ENCODE measurements at places on chromosomes 4 and X. TPM values are rescaled to one million over a fixed set of nuclear protein-coding genes. Genes with fewer than 3 reads are reported as not detected.

DNA sequence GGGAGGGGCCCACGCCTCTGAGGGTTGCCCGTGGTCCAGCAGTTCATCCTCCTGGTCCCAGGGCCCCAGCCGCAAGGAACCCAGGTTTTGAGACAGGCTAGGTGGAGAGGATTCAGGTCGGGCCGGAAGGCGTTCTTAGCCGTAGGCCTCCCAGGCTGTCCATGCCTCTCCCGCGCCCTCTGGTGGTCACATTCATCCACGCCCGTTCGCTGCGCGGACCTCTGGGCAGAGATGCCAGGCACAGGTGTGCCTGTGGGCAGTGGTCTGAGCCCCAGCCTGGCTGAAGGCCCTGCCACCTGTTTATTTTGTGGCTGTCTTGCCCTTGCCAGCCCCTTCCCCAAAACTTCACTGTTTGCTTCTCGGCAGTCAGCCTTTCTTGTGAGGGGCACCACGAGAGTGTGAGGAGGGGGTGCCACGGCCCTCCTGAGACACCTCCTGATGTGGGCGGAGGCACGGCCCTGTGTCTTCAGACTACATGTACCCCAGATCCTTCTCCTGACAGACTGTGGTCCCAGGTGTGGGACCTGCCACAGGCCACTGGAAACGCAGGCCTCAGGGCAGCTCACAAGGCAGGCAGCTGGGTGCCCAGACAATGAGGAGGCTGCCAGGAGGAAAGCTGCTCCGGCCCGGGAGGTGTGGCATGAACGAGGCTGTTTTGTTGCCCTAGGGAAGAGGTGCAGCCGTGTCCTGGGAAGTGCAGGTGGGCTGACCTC is 5.0 kb downstream of the UVSSA start:
- DNase-seq, result peak; percentile 85
- peaks cover 23% of the 10 kb centered on the region for H3K4me1 ChIP-seq
- no peak overlapping the region for H3K4me3 ChIP-seq
- no peak overlapping the region for H3K27ac ChIP-seq

DNA sequence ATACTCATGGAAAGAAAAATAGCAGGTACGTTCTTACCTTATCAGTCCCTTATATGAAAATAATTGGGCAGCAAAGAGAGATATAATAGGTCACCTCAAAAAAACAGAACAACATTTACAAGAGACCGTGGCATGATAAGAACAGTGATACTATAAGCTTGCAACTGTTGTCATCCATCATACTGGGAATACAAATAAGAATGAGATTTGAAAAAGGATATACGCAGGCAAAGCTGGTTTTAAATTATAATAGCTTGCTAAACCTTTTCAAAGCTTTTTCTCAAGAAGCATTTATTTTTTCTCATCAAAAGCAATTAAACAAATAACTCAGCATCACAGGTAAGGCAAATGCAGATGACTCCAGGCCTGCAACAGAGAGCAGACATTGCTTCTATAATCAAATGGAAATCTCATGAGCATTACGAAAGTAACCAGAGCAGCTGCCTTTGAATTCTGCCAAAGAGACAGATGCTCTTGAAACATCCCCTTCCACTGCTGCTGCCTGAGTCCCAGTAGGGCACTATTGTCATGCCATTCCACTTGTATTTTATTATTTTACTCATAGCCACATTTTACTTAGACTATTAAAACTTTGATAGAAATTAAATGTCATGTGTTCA is 620.6 kb upstream of the GNPDA2 start:
- H3K4me3 ChIP-seq, result no peak overlapping the region
- H3K4me1 ChIP-seq, result no peaks in the 10 kb centered on the region
- no peak overlapping the region for H3K27ac ChIP-seq

DNA sequence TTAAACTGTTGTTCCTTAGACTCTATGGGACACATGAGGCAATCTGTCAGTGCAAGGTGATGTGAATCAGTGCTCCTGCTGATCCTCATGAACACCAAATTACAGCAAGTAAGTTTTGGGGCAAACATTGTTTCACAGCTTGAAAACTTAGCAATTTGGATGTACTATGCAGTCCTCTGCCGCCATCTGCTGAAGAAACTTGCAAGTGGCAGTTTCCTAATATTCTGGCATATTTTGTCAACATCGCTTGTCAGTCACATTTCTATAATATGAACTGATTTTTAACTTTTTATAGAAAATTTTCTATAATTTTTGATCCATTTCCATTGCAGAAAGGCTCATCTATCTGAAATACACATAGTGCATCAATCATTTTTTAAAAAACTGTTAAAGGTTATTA is 56.3 kb downstream of the ZAR1 start:
- H3K27me3 ChIP-seq, result no peaks in the 10 kb centered on the region
- H3K36me3 ChIP-seq, result peaks cover 18% of the 10 kb centered on the region
- peak; percentile 7 for DNase-seq
- H3K4me3 ChIP-seq, result no peak overlapping the region
- H3K4me1 ChIP-seq, result peaks cover 2% of the 10 kb centered on the region

GRCh38 chr4:101197350-101197749 is 150.0 kb downstream of the PPP3CA start:
- peaks cover 7% of the 10 kb centered on the region for H3K36me3 ChIP-seq
- no peak overlapping the region for H3K4me3 ChIP-seq
- peaks cover 26% of the 10 kb centered on the region for H3K4me1 ChIP-seq
- H3K27ac ChIP-seq, result no peak overlapping the region

Gene EXOC1L
- total RNA-seq, result not detected

Gene CXorf65
- 6.7 TPM for total RNA-seq

Gene PNMA5
- not detected for total RNA-seq

DNA sequence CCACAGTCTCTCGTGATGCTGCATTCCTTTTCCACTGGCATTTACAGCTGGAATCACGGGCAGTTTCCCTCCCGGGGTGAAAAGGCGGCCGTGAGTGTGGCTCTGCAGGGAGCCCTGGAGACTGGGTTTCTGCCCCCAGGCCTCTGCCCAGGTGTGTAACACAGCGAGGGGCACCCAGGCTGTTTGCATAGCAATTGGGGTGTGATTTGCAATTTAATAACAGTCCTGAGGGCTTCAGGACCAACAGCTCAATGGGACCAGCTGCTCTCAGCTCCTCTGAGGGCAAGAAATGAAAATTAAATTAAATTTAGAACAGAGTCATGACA is 99.0 kb upstream of the SHOX start:
- H3K4me1 ChIP-seq, result no peaks in the 10 kb centered on the region
- peaks cover 3% of the 10 kb centered on the region for H3K27me3 ChIP-seq
- no peak overlapping the region for H3K27ac ChIP-seq
- no peak for DNase-seq

DNA sequence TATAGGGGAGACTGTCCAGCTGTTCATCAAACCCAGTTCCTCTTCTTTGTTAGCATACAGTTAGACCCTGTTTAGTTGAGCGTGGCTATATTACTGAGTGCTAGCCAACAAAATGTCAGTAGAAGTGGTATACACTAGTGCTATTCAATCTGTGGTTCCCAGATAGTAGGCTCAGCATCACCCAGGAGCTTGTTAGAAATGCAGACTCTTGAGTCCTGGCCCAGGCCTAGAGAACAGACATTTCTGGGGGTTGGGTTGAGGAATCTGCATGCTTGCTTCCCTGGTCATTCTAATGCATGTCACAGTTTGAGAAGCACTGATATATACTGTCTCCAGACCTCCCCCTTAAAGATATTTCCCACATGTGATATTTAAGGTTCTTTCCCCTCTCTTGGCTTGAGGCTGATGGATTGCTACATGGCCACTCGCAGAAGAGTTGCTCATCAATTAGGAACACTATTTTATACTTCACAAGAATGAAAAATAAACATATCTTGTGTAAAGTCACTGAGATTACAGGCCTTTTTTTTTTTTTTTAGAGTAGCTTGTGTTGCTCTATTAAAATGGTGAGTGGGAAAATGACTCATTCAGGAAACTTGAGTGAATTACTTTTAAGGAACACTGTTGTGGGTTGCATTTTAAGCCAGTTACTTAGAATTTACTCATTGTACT is 289.0 kb downstream of the STIM2 start:
- H3K4me1 ChIP-seq, result no peaks in the 10 kb centered on the region
- H3K27ac ChIP-seq, result no peak overlapping the region
- no peak for DNase-seq
- H3K36me3 ChIP-seq, result no peaks in the 10 kb centered on the region
- H3K27me3 ChIP-seq, result peaks cover 7% of the 10 kb centered on the region

DNA sequence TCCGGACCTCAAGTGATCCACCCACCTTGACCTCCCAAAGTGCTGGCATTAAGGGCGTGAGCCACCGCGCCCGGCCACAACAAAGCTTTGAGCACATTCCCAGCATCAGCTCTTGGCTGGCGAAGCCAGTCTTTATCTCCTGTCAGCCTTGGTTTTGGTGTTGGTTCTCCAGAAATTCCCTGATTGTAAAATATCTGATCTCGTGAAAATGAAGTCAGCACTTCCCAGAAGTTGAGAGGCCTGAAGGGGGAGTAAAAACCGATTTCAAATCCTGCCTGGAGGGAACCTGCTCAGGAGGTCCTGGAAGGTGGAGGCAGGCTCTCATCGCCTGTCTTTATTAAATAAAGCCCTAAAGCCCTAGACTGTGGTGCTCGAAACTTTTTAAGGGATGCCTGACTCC is 33.6 kb downstream of the PTTG2 start:
- H3K4me1 ChIP-seq, result peaks cover 35% of the 10 kb centered on the region
- DNase-seq, result no peak
- H3K27ac ChIP-seq, result no peak overlapping the region
- no peak overlapping the region for H3K4me3 ChIP-seq
- no peaks in the 10 kb centered on the region for H3K27me3 ChIP-seq

GRCh38 chr4:6200011-6200921 is at the start of gene JAKMIP1:
JAKMIP1 (minus strand) TSS chr4:6200549; CDS start chr4:6112850, 87,699 bp downstream.
- no peaks in the 10 kb centered on the region for H3K36me3 ChIP-seq
- DNase-seq, result peak; percentile 82
- H3K4me1 ChIP-seq, result peaks cover 9% of the 10 kb centered on the region
- H3K27ac ChIP-seq, result no peak within 1 kb of the TSS

- no peaks in the 10 kb centered on the region for H3K36me3 ChIP-seq
- H3K27me3 ChIP-seq, result no peaks in the 10 kb centered on the region
- no peak overlapping the region for H3K4me3 ChIP-seq
- no peak for DNase-seq
Measured at GRCh38 chr4:84887824-84888223, 78.7 kb downstream of the WDFY3 start.

Gene LONRF3
- 4.6 TPM for total RNA-seq

DNA sequence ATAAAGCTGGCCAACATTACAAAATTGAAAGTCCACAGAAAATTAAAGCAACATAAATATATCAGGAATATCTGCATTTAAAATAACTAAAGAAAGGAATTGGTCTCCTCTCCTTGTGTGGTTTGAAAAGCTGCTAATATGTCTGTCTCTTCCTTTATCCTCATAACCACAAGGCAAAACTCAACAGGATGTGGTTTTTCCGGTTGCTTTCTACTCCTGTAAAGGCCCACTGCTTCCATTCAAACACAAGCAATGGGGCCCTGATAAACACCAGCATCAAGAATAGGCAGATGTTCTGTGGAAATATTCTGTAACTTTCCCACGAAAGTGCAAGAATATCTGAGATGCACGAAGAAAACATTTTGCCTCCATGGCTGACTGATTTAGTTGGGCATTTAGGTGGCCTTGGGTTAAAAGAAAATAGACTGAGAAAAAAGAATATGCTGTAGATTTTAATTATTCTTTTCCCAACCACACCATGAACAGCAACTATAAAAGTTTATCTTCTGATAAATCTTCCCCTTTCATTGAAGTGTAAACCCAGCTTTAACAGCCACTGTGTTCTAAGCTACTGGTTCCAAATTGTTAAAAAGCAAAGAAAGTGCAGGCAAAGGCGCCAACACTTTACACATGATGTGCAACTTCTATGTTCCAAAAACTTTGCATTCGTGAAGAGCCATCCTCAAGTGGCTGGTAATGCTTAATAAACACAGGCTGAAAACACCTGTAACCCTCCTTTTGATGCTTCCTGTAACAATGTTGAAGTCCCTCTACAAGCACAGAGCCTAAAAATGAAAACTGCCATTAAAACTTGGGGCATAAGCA is 50.5 kb upstream of the NDST3 start:
- H3K36me3 ChIP-seq, result no peaks in the 10 kb centered on the region
- no peaks in the 10 kb centered on the region for H3K27me3 ChIP-seq

- H3K4me3 ChIP-seq, result no peak overlapping the region
- DNase-seq, result no peak
- H3K4me1 ChIP-seq, result no peaks in the 10 kb centered on the region
Measured at GRCh38 chr4:131006388-131006787, 1910.4 kb downstream of the C4orf33 start.

DNA sequence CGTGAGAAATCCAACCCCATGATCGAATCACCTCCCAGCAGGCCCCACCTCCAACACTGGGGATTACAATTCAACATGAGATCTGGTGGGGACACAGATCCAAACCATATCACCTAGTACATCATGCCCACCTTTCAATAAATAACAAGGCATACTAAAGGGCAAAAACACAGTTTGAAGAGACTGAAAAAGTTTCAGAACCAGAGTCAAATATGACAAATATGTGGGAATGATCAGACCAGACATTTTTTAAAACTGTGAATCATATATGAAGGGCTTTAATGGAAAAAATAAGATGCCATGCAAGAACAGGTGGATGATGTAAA is 167.3 kb downstream of the CAMK2D start:
- H3K27ac ChIP-seq, result peak overlapping the region; percentile 51
- no peak for DNase-seq
- H3K27me3 ChIP-seq, result no peaks in the 10 kb centered on the region
- peaks cover 74% of the 10 kb centered on the region for H3K36me3 ChIP-seq
- no peak overlapping the region for H3K4me3 ChIP-seq

DNA sequence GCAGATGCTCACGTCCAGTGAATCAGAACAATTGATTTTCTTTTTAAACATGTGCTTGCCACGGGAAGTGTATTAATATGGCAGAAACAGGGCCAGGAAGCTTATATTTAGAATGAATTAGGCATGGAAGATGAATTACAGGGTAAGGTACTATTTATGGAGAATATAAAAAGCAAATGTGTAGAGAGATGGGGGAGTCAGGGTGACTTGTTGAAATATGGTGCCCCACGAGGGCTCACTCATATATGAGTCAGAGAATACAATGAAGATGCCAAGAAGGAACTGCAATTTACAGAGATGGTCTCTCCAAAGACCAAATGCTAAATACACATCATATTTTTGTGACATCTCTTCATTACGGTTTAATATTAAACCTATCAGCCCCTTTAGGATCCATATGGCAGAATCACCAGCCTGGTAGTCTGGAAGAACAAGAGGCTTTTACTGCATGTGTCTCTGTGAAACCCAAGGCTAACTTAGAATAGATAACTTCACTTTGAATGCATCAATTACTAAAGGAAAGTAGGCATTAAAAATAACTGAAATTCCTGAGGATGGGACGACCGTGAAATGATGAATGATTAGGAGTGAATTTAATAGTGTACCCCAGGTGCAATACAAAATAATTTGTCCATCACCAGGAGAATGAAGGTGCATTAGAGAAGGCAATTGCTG is 385.3 kb downstream of the ARHGAP24 start:
- DNase-seq, result no peak
- no peaks in the 10 kb centered on the region for H3K36me3 ChIP-seq
- H3K4me1 ChIP-seq, result no peaks in the 10 kb centered on the region
- no peak overlapping the region for H3K27ac ChIP-seq
- H3K27me3 ChIP-seq, result no peaks in the 10 kb centered on the region

GRCh38 chr4:99574530-99575324 is at the start of gene MTTP:
MTTP (plus strand) TSS chr4:99574824; CDS start chr4:99574910, 86 bp downstream.
- no peaks in the 10 kb centered on the region for H3K4me1 ChIP-seq
- H3K27ac ChIP-seq, result no peak within 1 kb of the TSS
- DNase-seq, result no peak
- H3K27me3 ChIP-seq, result peaks cover 35% of the 10 kb centered on the region

Gene FDCSP
- total RNA-seq, result not detected

- DNase-seq, result no peak
- H3K36me3 ChIP-seq, result no peaks in the 10 kb centered on the region
- H3K27me3 ChIP-seq, result no peaks in the 10 kb centered on the region
- H3K4me1 ChIP-seq, result no peaks in the 10 kb centered on the region
- H3K27ac ChIP-seq, result no peak overlapping the region
- no peak overlapping the region for H3K4me3 ChIP-seq
Measured at GRCh38 chr4:84878090-84878489, 88.4 kb downstream of the WDFY3 start.
